ENCODE measurements at places on chromosomes 13 and 19.

- DNase-seq, result no peak
Measured at GRCh38 chr13:107992542-107992941, 222.8 kb downstream of the LIG4 start.

GRCh38 chr19:6743066-6743465, 3.6 kb downstream of the TRIP10 start:
- no peak for DNase-seq

DNA sequence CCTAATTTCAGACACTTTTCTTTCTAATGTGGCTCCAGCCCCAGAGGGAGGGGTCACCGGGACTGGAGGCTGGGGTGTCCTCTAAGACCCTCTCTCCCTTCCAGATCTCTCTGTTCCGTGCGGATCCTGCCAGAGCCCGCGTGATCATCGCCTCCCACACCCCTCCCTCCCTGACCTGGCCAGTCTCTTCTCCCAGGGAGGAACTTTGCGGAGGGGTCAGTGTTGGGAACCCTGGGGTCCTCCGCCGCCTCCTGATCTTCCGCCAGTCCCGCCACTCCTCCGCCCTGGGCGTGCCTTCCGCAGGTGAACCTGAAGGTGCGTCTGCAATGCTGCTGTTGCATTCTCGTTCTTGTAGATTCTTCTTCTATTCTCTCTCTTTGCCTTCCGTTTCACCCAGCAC, 9.1 kb downstream of the SOX21 start:
- no peak for DNase-seq

GRCh38 chr13:54845351-54845965, 1816.8 kb downstream of the OLFM4 start:
- DNase-seq, result no peak

GRCh38 chr19:4969772-4970531, 1.0 kb downstream of the KDM4B start:
- no peak for DNase-seq

DNA sequence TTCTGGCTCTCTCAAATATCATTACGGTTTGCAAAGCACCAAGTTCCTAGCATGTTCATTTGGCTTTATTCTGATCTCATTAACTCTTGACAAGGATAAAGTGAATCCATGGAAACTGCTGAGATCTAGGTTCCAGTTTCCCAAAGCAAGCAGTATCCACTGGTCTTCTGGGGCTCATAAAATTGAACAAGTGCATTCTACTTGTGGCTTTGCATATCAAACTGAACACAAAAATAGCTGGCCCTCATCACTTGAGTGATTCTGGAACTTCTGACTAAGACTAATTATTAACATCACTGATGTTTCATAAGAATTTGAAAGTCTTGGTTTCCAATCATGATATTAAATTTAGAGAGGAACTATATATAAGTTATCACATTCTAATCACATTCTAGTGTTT, 6.3 kb upstream of the KCTD12 start:
- no peak for DNase-seq

- peak; percentile 24 for DNase-seq
Measured at GRCh38 chr13:43879755-43880181, at the start of gene LACC1. LACC1 (plus strand) TSS chr13:43879904; CDS start chr13:43880986, 1,082 bp downstream.

DNA sequence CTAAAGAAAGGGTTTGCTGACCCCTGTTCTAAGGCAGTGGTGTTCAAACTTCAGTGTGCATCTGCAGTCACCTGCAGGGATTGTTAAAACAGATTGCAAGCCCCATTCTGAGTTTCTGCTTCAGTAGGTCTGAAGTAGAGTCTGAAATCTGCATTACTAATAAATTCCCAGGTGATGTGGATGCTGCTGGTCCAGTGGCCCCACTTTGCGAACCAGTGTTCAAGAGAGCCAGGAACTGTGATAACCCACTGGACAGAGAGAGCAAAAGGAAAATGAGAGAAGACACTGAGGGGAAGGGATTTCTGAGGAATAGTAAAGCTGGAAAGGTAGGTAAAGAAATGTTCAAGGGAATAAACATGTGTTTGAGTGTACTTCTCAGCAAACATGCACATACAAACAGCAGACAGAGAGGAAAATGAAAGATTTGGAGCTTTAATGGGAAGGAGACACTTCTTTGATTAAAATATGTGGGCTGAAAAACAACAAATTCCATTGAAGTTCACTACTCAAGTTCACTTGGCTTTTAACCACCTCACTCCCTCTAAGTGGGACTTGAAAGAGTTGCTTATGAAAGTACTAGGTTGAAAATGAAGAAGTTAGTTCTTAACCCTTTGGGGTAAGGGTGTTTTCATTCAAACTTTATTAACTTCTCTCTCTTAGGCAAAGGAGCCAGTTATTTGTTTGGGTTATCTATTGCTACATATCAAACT, 26.4 kb upstream of the FAM216B start:
- DNase-seq, result no peak

Measured in DMS79 (cell line).